ENCODE measurements at places on chromosomes 1 and 21.

- no peak for DNase-seq
Measured at GRCh38 chr1:86183810-86184209, 27.2 kb upstream of the COL24A1 start.

DNA sequence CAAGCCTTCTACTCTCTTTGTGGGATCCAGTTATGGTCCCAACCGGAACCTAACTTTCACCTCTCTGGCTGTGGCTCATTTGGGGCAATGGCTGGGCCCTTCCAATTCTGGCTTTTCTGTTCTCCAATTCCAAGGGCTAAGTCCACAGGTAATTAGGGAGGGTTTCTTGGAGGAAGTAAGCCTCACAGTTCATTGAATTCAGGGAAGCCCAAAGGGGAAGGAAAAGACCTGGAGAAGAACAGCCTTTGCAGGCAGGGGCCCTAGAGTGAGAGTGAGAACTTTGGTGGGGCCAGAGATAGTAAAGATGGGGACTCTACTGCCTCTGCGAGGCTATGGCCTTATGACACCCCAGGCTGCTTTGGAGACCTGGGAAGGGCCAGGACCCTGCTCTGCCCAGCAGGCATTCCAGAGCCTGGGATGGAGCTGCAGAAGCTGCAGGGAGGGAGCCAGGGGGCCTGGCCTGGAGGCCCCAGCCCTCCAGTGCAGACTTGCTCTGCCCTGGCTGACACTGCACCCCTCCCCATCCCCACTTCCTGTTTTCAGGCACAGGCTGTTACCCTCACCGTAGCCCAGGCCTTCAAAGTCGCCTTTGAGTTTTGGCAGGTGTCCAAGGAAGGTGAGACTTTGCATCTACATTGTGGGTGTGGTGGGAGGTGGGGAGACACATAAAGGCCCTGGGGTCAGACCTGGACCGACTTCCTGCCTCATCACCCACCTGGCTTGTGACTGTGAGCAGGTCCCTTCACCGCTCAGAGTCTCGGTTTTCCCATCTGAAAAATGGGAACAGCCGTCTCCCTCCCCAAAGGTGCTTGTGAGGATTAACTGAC lies 18.9 kb downstream of the LDLRAP1 start:
- DNase-seq: no peak

GRCh38 chr1:183318433-183318832 lies 99.7 kb downstream of the NMNAT2 start:
- peak; percentile 75 for DNase-seq

GRCh38 chr1:52973841-52974240 lies 46.8 kb downstream of the SCP2 start:
- no peak for DNase-seq

GRCh38 chr1:1066403-1067283 lies 7.5 kb downstream of the RNF223 start:
- DNase-seq: no peak

DNA sequence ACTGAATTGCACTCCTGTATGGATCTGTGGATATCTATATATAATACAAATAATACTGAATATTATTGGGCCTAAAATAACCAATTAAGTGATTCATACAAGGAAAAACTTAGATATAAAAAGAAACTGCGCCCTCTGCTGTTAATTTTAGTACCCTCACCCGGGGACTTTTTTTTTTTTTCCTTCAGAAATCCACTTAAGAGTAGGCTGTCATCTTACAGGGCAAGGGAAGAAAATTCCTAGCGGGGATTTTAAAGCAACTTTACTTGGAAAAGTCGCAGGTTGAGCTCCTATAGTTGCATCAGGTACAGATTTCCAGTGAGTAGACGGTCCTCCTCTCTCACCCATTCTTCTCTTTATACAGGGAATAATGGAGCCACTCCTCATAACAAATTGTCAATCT lies 1.3 kb downstream of the NTNG1 start:
- DNase-seq: no peak

GRCh38 chr1:161364332-161364731 lies 3.3 kb downstream of the CFAP126 start:
- DNase-seq: no peak

GRCh38 chr1:32116531-32116930 lies 8.7 kb downstream of the KPNA6 start:
- DNase-seq: no peak

- peak; percentile 1 for DNase-seq
Measured at GRCh38 chr1:189269011-189269410, 1208.7 kb downstream of the BRINP3 start.

- no peak for DNase-seq
Measured at GRCh38 chr1:26317612-26318337, at the start of gene CD52. Gene CD52 (plus strand): TSS chr1:26317958. CDS start chr1:26318018, 60 bp downstream.

DNA sequence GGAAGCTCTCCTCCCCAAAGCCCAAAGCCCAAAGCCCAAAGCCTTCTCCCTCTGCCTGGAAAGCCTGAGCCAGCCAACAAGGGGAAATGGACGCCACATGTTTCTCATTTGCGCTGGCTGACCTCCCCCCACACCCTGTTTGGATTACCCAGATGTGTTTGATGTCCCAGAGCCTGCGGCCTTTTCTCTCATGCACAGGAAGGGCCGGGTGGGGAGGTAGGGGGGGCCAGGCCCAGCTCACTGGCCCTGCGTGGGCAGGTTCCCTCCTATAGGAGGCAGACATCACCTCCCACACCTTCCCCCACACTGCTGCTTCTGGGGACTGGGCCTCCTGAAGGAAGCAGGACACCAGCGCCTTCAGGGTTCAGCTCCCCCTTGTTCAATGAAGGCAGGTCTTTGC lies 116.3 kb downstream of the NAV1 start:
- DNase-seq: no peak

DNA sequence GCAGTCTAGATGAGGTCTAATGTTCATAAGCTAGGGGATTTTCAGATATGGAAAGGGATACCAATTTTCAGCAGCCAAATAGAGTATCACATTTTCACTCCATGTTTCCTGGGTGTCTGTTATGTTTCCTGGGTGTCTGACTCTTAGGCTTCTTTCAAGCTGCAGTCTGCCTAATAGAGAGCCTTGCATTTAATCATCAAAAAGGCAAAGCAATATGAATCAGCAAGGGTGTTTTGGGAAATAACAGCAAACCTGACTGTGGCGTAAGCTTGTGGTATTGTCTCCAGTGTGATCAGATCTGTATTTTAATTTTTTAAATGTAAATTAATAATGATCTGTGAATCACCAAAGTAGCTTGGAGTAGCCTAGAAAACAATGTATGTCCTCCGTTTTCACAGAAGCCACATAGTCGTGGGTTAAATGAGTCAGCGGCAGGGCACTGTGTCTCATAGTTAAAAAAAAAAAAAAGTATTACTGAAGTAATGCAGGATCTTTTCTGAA lies 10.4 kb downstream of the LGALS8 start:
- DNase-seq: peak; percentile 32

GRCh38 chr21:27953340-27954045 lies 986.6 kb upstream of the ADAMTS5 start:
- DNase-seq: no peak

DNA sequence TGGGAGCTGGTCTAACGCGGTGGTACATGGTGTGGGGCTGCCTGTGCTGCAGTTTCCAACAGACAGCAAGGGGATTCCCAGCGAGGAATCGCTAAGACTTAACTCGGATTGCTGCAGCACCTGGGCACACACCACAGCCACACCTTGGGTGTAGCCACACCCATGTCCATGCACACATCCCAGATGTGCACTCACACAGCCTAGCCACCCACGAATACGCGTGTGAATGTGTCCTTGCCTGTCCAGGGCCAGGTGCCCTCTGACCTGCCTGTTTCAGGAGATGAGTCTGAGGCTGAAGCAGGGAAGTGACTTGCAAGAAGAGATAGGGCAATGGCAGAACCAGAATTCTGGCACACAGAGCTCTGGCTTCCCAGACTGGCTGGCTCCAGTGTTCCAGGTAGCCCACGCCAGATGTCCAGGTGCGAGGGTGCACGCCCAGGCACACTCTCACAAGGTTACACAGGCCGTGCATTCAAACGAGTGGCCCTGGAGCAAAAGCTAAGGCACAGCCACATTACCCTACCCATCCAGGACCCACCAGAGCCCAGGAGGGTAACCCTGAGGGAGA lies 272.7 kb downstream of the TRABD2B start:
- no peak for DNase-seq

- DNase-seq: no peak
Measured at GRCh38 chr21:28922368-28922767, 70.3 kb downstream of the LTN1 start.

DNA sequence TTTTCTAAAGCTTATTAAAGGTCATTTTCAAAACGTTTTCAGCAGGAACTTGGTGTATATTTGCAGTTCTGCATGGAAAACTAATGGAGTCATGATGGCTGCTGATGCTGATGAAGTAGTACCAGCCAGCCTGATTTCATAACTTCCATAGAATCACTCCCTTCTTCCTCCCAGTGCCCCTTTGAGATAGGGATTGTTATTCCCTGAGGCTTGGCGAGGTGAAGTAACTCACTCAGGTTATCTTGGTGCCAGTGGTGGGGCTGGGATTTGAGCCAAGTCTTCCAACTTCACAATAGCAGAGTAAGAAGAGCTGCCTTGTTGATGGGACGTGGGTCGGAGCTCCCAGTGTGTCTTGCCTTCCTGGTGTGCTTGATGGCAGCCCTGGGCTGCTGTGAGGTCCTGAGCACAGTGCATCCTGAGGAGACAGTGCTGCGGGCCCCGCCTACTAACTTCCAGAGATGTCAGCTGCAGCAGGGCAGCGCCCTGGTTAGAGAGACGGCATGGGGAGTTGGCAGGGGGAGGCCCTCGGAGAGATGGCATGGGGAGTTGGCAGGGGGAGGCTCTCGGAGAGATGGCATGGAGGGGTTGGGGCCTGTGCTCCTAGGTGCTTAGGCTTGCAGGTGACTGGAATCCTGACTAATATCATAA lies 92.6 kb downstream of the PCBP3 start:
- DNase-seq: no peak

- no peak for DNase-seq
Measured at GRCh38 chr21:42424914-42425541, 21.3 kb downstream of the UBASH3A start.

DNA sequence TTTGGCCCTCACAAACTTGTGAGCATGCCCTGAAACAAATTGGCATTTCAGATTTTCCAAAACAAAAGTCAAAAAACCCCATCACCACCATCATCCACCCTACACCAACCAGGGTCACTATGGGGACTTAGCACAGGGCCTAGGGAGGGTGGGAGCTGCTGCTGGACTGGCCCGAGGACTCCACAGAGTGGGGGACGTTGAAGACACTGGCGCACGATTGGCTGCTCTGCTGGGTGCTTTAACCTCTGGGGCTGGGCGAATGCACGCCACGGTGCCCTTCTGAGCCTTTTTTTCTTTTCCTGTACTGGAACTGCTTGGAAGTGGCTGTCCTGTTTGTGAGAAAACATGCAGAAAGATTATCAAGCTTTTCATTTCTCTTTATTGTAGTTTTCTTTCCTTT lies 92.8 kb downstream of the CD247 start:
- no peak for DNase-seq

GRCh38 chr1:1318131-1318652 lies 6.3 kb downstream of the INTS11 start:
- DNase-seq: peak; percentile 75

GRCh38 chr1:35506960-35507912 lies 50.0 kb downstream of the KIAA0319L start:
- no peak for DNase-seq

- DNase-seq: no peak
Measured at GRCh38 chr1:39105061-39105840, 79.1 kb downstream of the NDUFS5 start.

GRCh38 chr1:184771190-184771691 lies 16.6 kb upstream of the EDEM3 start:
- no peak for DNase-seq

DNA sequence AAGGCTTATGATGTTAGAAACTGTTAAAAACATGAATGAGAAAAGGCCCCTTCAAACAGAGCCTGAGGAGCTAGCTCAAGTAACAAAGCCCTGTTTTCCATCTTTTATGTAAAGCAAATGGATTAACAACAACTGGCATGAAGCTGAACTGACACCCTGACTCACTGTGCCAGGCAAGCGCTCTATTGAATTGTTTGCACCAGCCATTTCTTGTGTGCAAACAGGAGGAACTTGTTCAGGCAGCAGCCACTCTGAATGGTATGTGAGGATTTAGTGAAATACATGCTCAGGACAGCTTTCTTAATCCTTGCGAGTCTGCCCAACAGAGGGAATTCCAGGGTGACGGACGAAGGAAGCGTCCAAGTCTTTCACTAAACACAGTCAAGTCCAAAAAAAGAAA lies 291.1 kb upstream of the ADGRL2 start:
- DNase-seq: no peak

DNA sequence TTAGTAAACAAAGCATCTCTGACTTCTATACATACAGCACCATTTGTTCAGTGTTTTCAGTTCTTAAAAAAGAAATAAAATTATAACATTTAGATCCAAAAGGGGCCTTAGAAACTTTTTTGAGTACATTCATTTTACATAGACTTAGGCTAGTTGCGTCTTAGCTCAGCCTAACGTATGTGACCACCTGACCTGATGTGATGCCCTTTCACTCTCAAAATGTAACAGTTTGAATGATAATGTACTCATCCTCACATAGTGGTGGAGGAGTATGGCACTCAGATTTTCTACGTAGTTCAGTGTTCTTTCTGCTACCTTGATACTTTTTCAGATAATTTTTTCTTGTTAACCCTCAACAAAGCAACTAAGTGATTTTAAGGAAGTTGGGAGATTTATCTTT lies 43.4 kb downstream of the RPRD2 start:
- DNase-seq: no peak
